ENCODE measurements at places on chromosomes 12 and 14.
A peak's percentile ranks its signal among the peaks of the same experiment; 100 is the strongest.

- no peak for DNase-seq
- no peak overlapping the region for H3K4me3 ChIP-seq
- H3K27me3 ChIP-seq: peaks cover 2% of the 10 kb centered on the region
- no peaks in the 10 kb centered on the region for H3K36me3 ChIP-seq
- no peaks in the 10 kb centered on the region for H3K4me1 ChIP-seq
These were observed 205.7 kb downstream of the TTC7B start for GRCh38 chr14:90610346-90611040.

DNA sequence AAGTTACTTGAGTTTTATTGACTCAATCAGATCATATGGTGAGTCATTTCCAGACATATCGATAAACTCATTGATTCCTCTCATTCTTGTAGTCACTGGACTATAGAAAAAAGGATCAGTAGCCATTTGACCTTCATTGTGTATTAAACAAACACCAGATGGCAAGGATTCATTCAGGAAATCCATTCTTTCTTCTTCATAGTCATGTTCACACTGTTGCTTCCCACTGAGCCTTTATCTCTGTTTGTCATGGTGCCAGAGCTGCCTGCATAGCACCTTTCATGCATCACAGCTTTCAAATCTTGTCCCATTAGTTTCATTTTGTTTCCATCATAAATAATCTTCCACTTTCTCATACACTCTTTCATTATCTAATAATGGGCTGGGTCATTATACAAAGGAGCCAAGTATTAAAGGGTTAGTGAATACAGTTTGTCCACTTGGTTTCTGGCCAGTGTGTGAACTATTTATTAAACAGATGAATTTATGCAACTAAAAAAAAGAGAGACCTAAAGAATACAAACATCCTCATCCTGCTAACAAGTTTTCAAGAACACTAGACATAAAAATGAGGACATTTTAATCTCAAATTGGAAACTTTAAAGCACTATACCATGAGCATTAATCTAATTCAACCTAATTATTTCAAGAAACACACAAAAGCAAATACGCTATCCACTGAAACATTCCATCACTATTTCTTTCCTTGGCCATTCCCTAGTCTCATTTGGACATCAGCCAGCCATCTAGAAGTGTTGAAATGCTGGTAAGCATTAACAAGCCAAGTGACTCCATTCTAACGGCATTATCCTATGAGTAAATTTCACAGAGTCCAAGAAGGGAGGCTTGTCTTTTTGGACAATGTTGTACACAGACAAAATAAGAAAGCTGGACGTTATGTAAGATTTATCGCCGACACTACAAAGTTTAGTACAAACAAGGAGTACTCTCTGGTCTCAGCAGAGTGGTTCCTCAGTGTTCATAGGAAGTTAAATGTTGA lies 476.5 kb downstream of the FOXG1 start:
- H3K36me3 ChIP-seq: no peaks in the 10 kb centered on the region
- H3K4me1 ChIP-seq: no peaks in the 10 kb centered on the region
- DNase-seq: no peak
- no peak overlapping the region for H3K27ac ChIP-seq
- H3K27me3 ChIP-seq: no peaks in the 10 kb centered on the region
- H3K4me3 ChIP-seq: no peak overlapping the region

- peak overlapping the region; percentile 46 for H3K27ac ChIP-seq
- peak; percentile 71 for DNase-seq
- H3K36me3 ChIP-seq: no peaks in the 10 kb centered on the region
- peaks cover 39% of the 10 kb centered on the region for H3K27me3 ChIP-seq
- H3K4me1 ChIP-seq: peaks cover 22% of the 10 kb centered on the region
These were observed 25.2 kb upstream of the KRT78 start for GRCh38 chr12:52873832-52874572.

DNA sequence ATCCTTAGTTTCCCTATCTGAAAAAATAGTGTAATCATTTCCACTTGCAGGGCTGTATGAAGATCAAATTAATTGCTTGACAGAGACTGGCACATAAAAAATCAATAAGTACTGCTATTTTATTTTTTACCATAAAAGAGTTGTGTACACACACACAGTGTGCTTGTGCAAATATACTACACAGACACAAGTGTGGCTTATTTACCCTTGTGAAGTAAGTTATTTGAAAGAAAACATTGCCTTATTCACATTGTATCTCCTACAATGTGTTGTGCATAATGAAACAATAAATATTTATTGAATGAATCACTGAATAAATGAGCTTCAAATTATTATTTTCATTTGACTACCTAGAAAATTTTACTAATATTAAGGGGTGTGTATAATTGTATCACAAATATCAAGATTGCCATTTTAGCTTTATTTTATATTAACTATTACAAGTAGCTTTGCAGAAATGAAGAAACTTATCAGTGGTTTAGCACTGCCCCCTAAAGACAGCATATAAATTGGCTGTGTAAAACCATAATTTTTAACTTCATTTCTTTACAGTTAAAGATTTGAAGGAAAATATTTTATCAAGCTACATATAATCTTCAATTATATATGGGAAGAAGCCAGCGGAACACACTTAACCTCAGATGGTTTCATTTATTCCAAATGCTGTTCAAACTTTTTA lies 11.3 kb downstream of the GARIN6 start:
- no peaks in the 10 kb centered on the region for H3K36me3 ChIP-seq
- DNase-seq: no peak
- H3K4me1 ChIP-seq: no peaks in the 10 kb centered on the region
- no peak overlapping the region for H3K4me3 ChIP-seq

- DNase-seq: no peak
- H3K27ac ChIP-seq: no peak overlapping the region
- H3K4me1 ChIP-seq: no peaks in the 10 kb centered on the region
- H3K36me3 ChIP-seq: no peaks in the 10 kb centered on the region
- no peak overlapping the region for H3K4me3 ChIP-seq
- no peaks in the 10 kb centered on the region for H3K27me3 ChIP-seq
These were observed 759.2 kb upstream of the LRFN5 start for GRCh38 chr14:40847480-40847879.

DNA sequence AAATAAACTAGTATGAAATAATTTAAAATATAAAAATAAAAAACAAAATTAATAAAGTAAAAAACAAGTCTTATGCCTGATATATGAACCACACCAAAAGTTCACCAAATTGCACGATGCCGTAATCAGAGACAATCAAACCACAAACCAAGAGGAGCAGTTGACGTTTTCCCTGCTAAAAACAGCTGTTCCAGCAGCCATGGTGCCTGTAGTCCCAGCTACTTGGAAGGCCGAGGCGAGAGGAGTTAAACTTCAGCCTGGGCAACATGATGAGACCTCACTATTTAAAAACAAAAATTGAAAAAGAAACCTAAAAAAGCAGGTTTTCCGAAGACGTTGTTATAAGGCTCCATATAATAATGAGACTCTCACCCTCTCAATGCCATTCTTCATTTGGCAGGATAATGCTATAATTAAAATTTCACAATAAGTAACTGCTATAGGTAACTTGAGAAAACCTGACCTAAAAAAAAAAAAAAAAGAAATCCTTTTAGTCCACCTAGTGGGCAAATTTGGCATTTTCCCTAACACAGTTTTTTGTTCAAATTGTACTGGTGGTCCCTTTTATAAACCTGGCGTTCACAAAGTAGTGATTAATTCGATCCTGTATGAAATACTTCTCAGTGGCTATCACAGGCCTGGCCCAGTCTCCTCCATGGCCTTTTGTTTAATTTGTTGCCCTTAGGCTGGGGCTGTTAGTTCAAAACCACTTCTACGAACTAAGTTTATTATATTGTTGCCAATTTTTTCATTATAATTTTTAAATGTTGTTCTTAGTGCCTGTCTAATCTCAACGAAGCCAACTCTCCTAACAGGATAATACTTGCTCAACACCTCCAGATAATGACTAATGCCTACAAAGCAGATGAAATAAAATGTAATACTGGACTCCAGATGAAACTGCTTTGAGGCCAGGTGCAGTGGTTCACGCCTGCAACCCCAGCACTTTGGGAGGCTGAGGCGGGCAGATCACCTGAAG lies 62.1 kb downstream of the TNFAIP2 start:
- no peak for DNase-seq
- no peak overlapping the region for H3K27ac ChIP-seq
- H3K4me1 ChIP-seq: peaks cover 10% of the 10 kb centered on the region
- no peaks in the 10 kb centered on the region for H3K36me3 ChIP-seq
- no peak overlapping the region for H3K4me3 ChIP-seq

DNA sequence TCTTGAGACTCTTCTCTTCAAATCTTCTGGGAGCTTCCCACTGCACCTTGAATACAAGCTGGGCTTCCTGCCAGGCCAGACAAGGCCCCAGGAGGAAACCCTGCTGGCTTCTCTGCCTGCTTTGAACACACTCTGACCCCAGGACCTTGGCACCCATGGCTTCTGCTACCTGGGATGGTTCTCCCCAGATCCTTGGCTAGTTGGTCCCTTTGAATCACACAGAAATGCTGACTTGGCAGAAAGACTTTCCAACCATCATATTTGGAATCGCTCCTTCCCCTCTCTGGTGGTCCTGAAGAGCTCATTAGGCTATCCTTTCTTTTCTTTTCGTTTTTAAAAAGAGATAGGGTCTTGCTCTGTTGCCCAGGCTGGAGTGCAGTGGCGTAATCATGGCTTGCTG lies 132.7 kb downstream of the RBM19 start:
- DNase-seq: no peak
- no peaks in the 10 kb centered on the region for H3K36me3 ChIP-seq
- no peak overlapping the region for H3K27ac ChIP-seq
- no peak overlapping the region for H3K4me3 ChIP-seq

- H3K27me3 ChIP-seq: no peaks in the 10 kb centered on the region
- no peak overlapping the region for H3K4me3 ChIP-seq
- no peaks in the 10 kb centered on the region for H3K36me3 ChIP-seq
- H3K27ac ChIP-seq: no peak overlapping the region
- DNase-seq: no peak
These were observed 1296.6 kb downstream of the AACS start for GRCh38 chr12:126361804-126362203.

- H3K27me3 ChIP-seq: peaks cover 23% of the 10 kb centered on the region
- H3K4me3 ChIP-seq: no peak overlapping the region
- no peaks in the 10 kb centered on the region for H3K4me1 ChIP-seq
- H3K27ac ChIP-seq: no peak overlapping the region
- no peak for DNase-seq
These were observed 15.5 kb upstream of the SERPINA9 start for GRCh38 chr14:94491511-94491910.

DNA sequence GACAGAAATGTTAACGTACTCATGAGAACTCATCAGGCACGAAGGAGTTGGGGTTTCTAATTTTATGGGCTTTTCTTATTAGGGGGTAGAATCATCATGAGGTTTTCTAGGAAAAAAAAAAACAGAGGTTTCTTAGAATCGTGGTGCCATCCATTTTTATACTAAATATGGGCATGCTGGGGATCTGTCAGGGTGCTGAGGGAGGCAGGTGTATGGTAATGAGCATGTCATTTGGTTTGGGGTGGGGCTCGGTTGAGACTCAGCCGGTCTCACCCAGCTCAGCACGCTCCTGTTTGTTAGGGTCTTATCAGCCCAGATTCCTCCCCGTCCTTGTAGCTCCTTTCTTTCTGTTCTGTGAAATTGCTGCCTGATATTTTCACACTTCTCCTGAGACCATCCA lies 98.2 kb downstream of the DICER1 start:
- H3K27ac ChIP-seq: peak overlapping the region; percentile 91
- H3K36me3 ChIP-seq: no peaks in the 10 kb centered on the region
- no peaks in the 10 kb centered on the region for H3K27me3 ChIP-seq
- H3K4me1 ChIP-seq: peaks cover 19% of the 10 kb centered on the region

- DNase-seq: no peak
- no peaks in the 10 kb centered on the region for H3K4me1 ChIP-seq
- H3K27me3 ChIP-seq: no peaks in the 10 kb centered on the region
- no peak overlapping the region for H3K4me3 ChIP-seq
These were observed 221.2 kb downstream of the SLC2A13 start for GRCh38 chr12:39884616-39885125.
